Body of pancreas (tissue), 4 donors: ENCODE measurements at places on chromosomes 5 and 9. TPM values are rescaled to one million over a fixed set of nuclear protein-coding genes. Genes with fewer than 3 reads are reported as not detected.

DNA sequence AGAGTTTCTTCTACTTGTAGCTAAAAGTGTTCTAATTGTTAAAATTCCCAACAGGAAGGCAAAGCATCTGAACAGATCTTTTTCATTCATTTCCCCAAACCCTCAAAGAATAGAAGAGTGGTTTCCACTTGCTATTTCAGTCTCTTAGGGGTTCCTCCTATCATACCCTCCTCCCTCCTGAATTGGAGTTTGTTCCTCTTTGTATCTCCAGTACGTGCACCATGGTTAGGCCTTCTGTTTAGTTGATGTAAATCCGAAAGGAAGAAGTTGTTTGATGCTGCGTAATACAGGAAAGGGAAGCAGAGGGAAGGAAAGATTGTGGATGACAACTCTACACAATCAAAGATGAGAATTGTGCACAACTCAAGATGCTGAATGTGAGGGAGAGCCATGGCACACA is 303.6 kb downstream of the PIK3R1 start:
- DNase-seq, result no peak

- DNase-seq, result no peak
Measured at GRCh38 chr5:128199611-128200010, 116.0 kb downstream of the SLC12A2 start.

DNA sequence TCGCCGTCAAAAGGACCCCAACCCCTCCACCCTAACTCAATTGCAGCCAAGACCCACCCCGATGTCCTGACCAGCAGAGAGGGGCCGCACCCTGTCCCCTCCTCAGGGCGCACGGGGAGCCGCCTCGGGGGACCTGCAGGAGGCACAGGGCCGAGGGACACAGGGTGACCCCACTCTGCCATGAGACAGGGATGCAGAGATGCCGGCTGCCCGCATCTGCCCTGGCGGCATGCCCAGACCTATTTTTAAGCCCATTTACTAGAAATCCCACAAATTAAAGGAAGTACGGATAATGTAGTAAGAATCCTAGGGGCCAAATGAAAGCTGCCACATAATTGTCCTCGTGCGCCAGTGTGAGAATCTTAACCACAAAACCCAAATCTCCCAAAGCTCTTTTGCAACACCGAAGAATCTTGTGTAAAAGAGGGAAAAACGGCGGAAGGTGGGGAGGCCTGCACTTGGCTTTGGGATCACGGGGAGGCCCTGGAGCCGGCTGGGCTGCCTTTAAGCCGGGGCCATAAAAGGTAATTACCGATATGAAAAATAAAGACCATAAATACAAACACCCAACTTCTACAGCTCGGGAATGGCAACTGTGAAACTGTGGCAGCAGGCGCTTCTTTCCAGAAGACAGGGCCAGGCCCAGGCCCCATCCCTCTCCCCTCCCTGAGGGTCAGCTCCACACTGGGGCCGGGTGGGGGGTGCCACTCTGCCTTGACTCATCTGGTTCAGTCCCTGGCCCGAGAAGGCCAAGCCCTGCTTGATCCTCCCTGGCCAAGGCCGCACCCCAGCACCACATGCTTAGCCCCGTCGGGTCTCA is 35.0 kb downstream of the NACC2 start:
- no peak for DNase-seq

- no peak for DNase-seq
Measured at GRCh38 chr5:176171171-176171760, 67.0 kb upstream of the SIMC1 start.

DNA sequence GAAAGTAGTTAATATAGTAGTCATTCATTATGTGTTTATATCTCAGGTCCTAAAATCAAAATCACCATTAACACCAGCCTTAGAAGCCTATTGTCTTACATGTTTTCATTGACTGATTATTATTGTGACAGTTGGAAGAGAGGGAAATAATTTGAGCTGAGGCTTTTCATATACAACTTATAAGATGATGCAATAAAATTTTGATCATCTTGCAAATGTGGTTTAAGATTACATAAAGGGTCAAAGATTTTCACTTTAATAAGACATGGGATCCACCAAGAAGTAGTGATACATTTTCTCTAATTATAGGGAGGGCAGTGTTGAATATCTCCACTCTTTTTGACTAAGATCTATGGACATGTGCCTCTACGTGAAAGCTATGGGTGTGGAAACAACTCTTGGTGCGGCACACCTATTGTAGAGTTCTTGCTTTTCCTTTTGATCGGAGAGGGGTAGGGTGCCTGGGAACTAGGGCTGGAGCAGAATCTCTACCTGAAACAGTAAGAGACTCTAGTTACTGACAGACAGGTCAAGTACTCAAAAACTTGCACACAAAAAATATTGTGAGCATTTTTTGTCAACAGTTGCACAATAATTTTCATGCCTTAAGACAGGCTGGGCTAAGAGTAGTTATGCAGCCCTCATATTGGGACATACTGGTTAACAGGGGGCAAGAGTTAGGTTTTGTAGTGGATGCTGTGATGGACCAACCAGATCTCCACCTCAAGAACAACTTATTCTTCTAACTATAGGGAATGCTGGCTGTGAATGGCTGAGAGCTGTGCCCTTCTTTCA is 139.3 kb upstream of the FST start:
- no peak for DNase-seq

DNA sequence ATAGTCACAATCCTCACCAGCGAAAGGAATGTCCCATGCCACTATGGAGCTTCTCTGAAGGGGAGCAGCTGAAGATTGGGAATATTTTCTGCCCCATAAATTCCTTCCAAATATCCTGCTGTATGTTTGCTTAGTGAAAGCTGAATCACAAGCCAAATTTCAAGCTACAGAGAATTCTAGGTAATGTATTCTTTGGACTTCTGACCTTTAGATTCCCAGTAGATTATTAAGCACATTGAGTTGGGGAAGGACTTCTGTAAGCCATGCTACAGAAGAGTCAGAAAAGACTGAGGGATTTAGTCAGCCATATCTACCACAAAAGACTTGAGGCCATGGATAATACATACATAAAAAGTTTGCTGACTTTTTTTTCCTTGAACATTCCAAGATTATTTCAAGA is 1342.0 kb upstream of the NUDT12 start:
- DNase-seq, result no peak

GRCh38 chr9:135901031-135901758 is 6.2 kb downstream of the CAMSAP1 start:
- DNase-seq, result no peak

GRCh38 chr9:93874242-93874641 is 80.9 kb downstream of the BARX1 start:
- no peak for DNase-seq

GRCh38 chr5:72815580-72816283 is 729 bp upstream of the TNPO1 start:
- DNase-seq, result no peak

GRCh38 chr5:24649531-24649930 is 4.8 kb upstream of the CDH10 start:
- no peak for DNase-seq

GRCh38 chr5:43547532-43547931 is 9.3 kb downstream of the PAIP1 start:
- DNase-seq, result no peak

- DNase-seq, result no peak
Measured at GRCh38 chr5:83572271-83572670, 100.7 kb downstream of the VCAN start.

- DNase-seq, result no peak
Measured at GRCh38 chr5:174581894-174582293, 142.5 kb upstream of the MSX2 start.

GRCh38 chr5:124728968-124729332 is 17.5 kb downstream of the ZNF608 start:
- DNase-seq, result no peak

- DNase-seq, result no peak
Measured at GRCh38 chr5:42994246-42994554, 45.9 kb downstream of the ANXA2R start.

GRCh38 chr5:102815540-102816332 is 60.6 kb downstream of the PAM start:
- DNase-seq, result no peak

GRCh38 chr9:12696931-12697622 is 3.9 kb downstream of the TYRP1 start:
- no peak for DNase-seq

DNA sequence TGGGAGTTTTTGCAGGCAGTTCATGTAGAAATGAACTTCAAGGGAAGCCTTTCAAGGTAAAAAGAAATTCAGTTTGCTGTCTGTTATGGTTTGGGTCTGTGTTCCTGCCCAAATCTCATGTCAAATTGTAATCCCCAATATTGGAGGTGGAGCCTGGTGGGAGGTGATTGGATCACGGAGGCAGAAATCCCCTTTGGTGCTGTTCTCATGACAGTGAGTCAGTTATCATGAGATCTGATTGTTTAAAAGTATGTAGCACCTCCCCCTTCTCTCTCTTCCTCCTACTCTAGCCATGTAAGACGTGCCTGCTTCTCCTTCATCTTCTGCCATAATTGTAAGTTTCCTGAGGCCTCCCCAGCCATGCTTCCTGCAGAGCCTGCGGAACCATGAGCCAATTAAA is 341.4 kb downstream of the ARHGEF28 start:
- DNase-seq, result no peak

GRCh38 chr5:77426670-77427069 is 65.4 kb downstream of the WDR41 start:
- no peak for DNase-seq

- no peak for DNase-seq
Measured at GRCh38 chr9:13354733-13355132, 75.2 kb upstream of the MPDZ start.

- no peak for DNase-seq
Measured at GRCh38 chr9:132287256-132287760, 67.5 kb downstream of the SETX start.

DNA sequence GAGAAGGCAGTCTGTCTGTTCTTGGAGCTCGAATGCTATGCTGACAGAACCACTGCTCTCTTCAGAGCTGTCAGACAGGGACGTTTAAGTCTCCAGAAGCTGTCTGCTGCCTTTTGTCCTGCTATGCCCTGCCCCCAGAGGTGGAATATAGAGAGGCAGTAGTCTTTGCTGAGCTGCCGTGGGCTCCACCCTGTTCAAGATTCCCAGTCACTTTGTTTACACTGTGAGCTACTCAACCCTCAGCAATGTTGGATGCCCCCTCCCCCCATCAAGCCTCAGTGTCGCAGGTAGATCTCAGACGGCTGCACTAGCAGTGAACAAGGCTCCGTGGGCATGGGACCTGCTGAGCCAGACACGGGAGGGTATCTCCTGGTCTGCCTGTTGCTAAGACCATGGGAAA is 344.2 kb downstream of the TMEM161B start:
- no peak for DNase-seq

GRCh38 chr9:82466616-82467260 is 478.2 kb downstream of the SPATA31D1 start:
- DNase-seq, result peak; percentile 16

DNA sequence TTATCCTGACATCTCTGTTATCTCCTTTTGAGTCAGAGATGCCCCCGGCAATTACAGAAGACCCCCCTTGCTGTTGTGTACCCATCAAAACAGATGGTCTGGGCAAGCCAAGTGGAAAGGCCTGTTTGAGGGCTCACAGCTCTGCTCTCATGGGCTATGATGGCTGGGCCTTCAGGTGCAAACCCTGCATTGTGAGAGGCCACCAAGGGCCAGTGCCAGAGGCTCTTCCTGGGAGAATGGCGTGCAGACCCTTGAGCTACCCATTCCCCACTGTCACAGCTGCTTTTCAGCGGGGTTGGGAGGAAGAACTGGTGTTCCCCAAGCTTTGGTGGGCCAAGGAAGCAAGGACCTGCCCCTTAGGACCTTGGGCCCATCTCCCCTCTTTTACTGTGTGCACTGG is 174.7 kb upstream of the PPP1R26 start:
- no peak for DNase-seq

- no peak for DNase-seq
Measured at GRCh38 chr9:125922854-125923253, 175.7 kb downstream of the PBX3 start.

Gene IQGAP2
- total RNA-seq, result 49.5 TPM

Gene PCDHB12
- 2.0 TPM for total RNA-seq

Gene AJM1
- total RNA-seq, result 13.2 TPM

Gene LRRC70
- total RNA-seq, result 0.99 TPM

Gene ENHO
- total RNA-seq, result 2.9 TPM

Gene PPIC
- 9.6 TPM for total RNA-seq

Gene GLRA1
- total RNA-seq, result not detected

Gene CERT1
- 19.5 TPM for total RNA-seq

Gene IL9
- total RNA-seq, result not detected

Gene AMBP
- total RNA-seq, result 307 TPM

Gene GBGT1
- 5.4 TPM for total RNA-seq

Gene SLC25A2
- total RNA-seq, result not detected

Gene JAKMIP2
- total RNA-seq, result 1.3 TPM

Gene ACOT12
- total RNA-seq, result not detected

Gene N4BP3
- 2.6 TPM for total RNA-seq

Gene FAM78A
- under 0.01 TPM for total RNA-seq
